ENCODE measurements at places on chromosomes 3 and 15.
A peak's percentile ranks its signal among the peaks of the same experiment; 100 is the strongest.

- H3K27me3 ChIP-seq: peaks cover 42% of the 10 kb centered on the region
- no peaks in the 10 kb centered on the region for H3K4me1 ChIP-seq
- H3K27ac ChIP-seq: peak overlapping the region; percentile 32
- DNase-seq: no peak
- no peak overlapping the region for H3K4me3 ChIP-seq
These were observed 63.6 kb upstream of the MEF2A start for GRCh38 chr15:99502182-99502581.

DNA sequence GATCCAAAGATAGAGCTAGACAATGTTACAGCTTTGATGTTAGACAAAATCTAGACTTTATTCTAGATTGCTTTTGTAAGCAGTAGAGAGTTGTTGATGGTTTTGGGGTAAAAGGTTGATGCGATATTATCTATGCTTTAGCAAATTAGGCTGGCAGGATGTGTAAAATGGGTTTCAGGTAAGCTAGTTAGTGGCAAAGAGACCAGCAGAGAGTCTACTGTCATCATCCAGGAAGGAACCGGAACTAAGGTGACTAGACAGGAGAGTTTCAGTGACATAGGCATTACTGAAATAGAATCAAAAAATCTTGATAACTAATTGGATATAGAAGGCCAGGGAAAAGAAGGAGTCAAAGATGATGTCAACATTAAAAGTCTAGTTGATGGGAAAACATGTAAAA is 11.1 kb downstream of the OR5K2 start:
- no peak for DNase-seq
- H3K27me3 ChIP-seq: no peaks in the 10 kb centered on the region
- H3K4me3 ChIP-seq: no peak overlapping the region
- peaks cover 31% of the 10 kb centered on the region for H3K36me3 ChIP-seq

- peaks cover 5% of the 10 kb centered on the region for H3K4me1 ChIP-seq
- H3K27me3 ChIP-seq: peaks cover 12% of the 10 kb centered on the region
These were observed 58.1 kb downstream of the DCBLD2 start for GRCh38 chr3:98843266-98843959.

DNA sequence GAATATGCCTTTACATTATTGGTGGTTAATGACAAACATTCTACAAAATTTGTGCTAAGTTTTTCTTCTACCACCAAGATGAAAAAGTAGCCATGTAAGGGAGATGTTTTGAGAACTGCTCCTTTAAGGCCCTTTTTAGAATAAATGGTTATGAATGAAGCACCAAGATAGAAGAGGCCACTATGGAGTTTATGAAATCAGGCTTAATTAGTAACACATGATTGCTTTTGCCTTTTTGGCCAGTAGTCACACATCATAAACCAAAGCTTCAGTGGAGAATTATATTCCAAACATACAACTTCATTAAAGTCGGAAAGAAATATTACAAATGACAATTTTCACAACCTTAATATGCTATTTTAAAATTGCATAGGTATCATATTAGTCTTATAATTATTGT is 331.7 kb downstream of the RBMS3 start:
- H3K4me3 ChIP-seq: no peak overlapping the region
- H3K27me3 ChIP-seq: no peaks in the 10 kb centered on the region
- no peak overlapping the region for H3K27ac ChIP-seq
- no peak for DNase-seq
- no peaks in the 10 kb centered on the region for H3K4me1 ChIP-seq

DNA sequence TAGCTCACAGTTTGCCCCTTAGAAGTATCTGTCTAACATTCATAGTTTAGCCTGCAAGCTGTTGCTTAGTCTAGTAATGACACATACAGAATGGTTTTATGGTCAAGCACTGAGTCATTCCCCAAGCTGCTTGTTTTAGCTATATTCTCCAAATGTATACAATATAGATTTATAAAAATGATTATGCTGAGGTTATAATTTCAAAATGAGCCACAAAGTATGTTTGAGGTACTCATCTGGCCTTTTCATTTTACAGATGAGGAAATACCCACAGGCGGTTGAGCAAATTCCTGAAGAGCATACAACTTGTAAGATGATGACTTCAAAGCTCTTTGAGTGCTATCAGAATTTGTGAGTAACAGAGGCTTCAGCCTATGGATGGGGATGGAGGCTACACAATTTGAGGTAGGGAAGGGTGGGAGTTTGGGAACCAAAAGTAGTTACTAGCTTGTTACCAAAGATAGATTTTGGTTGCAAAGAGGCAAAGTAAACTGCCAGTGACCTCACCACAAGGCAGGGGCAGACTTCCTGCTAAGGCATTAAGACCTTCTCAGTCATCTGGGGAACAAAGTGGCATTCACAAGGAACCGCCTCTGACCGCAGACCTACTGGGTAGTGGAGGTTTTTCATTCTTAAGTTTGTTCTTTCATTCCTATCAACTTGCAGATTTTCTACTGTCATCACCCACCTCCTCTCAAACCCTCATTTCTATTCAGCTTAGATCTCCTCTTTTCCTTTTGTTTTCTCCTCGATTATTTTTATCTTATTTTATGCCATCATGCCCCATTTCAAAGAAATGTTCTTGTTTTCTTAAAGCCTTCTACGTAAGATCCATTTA is 257.2 kb upstream of the NECTIN3 start:
- H3K4me3 ChIP-seq: no peak overlapping the region
- no peaks in the 10 kb centered on the region for H3K36me3 ChIP-seq
- peaks cover 9% of the 10 kb centered on the region for H3K4me1 ChIP-seq
- no peak for DNase-seq
- peaks cover 14% of the 10 kb centered on the region for H3K27me3 ChIP-seq

- peak overlapping the region; percentile 53 for H3K27ac ChIP-seq
- peaks cover 18% of the 10 kb centered on the region for H3K36me3 ChIP-seq
- peaks cover 61% of the 10 kb centered on the region for H3K4me1 ChIP-seq
- no peak for DNase-seq
- peak overlapping the region; percentile 14 for H3K4me3 ChIP-seq
These were observed 4.5 kb downstream of the RAF1 start for GRCh38 chr3:12659316-12660015.

- no peak for DNase-seq
- peaks cover 23% of the 10 kb centered on the region for H3K36me3 ChIP-seq
- H3K27ac ChIP-seq: peak overlapping the region; percentile 90
- H3K4me3 ChIP-seq: peak overlapping the region; percentile 63
These were observed 121.7 kb downstream of the CBLB start for GRCh38 chr3:105747060-105747541.

GRCh38 chr15:78425643-78426042 is 12.4 kb upstream of the IREB2 start:
- no peaks in the 10 kb centered on the region for H3K36me3 ChIP-seq
- peaks cover 53% of the 10 kb centered on the region for H3K27me3 ChIP-seq
- peaks cover 6% of the 10 kb centered on the region for H3K4me1 ChIP-seq
- H3K4me3 ChIP-seq: no peak overlapping the region

DNA sequence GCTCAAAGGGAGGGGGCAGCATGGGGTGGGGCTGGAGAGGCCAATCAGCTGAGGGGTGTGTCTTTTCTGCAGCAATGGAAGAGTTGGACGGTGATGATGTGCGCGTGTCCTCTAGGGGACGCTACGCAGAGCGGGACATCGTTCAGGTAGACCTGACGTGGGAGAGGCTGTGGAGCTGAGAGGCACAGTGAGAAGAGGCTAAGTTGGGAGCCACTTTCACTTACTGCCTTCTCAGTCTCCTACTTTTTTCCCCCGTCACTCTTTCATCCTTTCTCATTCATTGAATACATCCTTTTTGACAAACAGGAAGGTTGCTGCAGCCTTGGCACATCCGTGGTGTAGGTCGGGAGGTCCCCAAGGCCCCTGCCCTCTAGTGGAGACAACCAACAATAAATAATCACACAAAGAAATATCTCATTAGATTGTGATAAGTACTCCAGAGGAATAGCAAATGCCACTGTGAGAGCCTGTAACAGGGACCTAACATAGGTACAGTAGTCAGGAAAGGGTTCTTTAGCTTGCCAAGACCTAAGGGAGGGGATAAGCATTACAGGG is 4.4 kb upstream of the BRPF1 start:
- H3K4me1 ChIP-seq: peaks cover 23% of the 10 kb centered on the region
- H3K27me3 ChIP-seq: no peaks in the 10 kb centered on the region
- peak overlapping the region; percentile 20 for H3K27ac ChIP-seq
- H3K36me3 ChIP-seq: peaks cover 17% of the 10 kb centered on the region

GRCh38 chr15:71610728-71611552 is 199.4 kb upstream of the NR2E3 start:
- no peak overlapping the region for H3K27ac ChIP-seq
- H3K4me3 ChIP-seq: no peak overlapping the region
- H3K27me3 ChIP-seq: peaks cover 75% of the 10 kb centered on the region
- no peak for DNase-seq
- no peaks in the 10 kb centered on the region for H3K36me3 ChIP-seq
- H3K4me1 ChIP-seq: no peaks in the 10 kb centered on the region

- H3K36me3 ChIP-seq: peaks cover 15% of the 10 kb centered on the region
- H3K27me3 ChIP-seq: no peaks in the 10 kb centered on the region
- no peak overlapping the region for H3K4me3 ChIP-seq
- DNase-seq: no peak
These were observed 37.9 kb downstream of the TNK2 start for GRCh38 chr3:195870442-195870841.

GRCh38 chr3:70981231-70981880 is 602.2 kb downstream of the FOXP1 start:
- H3K4me1 ChIP-seq: peaks cover 34% of the 10 kb centered on the region
- no peak for DNase-seq

GRCh38 chr3:147903026-147903425 is 493.9 kb downstream of the ZIC1 start:
- H3K4me1 ChIP-seq: no peaks in the 10 kb centered on the region
- H3K36me3 ChIP-seq: no peaks in the 10 kb centered on the region
- H3K4me3 ChIP-seq: no peak overlapping the region
- no peak overlapping the region for H3K27ac ChIP-seq
- DNase-seq: no peak
- H3K27me3 ChIP-seq: no peaks in the 10 kb centered on the region

All from central memory CD8-positive, alpha-beta T cell (primary cell).